Stimulated activated memory B cell treated with anti-CD40 and anti-IgM and Interleukin-4, amounts not matched to agents 10 μg/mL and 1 μg/mL and 100 μg/mL, for 72 hours (primary cell): ENCODE measurements at places on chromosomes 3 and 15.

DNA sequence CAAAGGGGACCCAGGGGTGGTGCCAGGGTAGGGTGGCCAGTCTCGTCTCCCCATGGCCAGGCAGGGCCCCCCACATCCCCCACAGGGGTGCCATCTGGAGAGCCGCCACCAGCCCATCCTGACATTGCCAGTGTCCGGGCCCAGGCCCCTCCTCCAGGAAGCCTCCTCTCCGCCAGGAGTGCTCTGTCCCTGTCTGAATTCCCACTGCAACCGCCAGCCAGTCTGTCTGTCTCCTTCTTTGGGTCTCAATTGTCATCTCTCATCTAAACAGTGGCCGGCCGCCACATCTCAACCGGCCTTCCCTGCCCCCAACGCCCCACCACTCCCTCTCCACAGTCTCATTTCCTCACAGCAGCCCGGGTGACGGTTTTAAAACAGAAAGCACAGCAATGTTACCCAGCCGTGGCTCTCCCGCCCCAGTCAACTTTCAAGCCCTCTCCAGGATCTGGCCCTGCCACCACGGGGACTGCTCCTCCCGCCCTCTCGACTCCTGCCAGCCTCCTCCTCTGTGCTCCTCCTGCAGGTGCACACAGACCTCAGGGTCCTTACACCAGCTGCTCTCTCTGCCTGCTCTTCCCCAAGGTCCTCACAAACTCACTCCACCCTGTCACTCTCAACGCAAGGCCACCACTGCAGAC, 57.0 kb downstream of the IQSEC1 start:
- peak; percentile 68 for ATAC-seq

DNA sequence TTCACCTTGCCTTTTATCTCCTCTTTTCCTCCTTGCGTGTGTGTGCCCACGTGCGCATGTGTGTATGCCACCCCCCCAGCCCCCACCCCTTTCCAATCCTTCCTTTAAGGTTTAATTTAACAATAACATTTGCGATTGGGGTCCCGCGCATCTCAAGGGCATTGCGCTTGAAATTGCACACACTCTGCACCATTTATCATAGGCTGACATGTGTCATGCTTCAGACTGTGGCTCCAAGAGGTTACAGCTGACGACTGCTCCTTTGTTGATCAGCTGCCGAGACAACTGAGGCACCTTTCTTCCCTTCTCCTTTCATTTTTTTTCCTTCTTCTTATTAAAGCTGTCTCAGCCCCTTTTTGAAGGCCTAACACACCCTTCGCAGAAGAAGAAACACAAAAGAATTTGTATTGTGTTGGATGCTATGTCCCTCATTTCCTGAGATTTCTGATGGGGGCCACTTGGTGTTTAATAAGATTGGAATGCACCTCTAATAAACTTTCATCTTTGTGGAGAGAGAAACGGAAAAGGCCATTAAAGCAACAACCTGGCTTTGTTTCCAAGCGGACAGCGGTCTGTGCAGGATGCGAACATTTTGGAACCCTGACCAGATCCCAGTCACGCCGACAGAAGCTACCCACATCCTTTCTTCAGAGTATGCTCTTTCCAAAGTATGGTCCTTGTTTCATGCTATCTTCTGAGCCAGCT, 470.1 kb downstream of the MCTP2 start:
- no peak for ATAC-seq

DNA sequence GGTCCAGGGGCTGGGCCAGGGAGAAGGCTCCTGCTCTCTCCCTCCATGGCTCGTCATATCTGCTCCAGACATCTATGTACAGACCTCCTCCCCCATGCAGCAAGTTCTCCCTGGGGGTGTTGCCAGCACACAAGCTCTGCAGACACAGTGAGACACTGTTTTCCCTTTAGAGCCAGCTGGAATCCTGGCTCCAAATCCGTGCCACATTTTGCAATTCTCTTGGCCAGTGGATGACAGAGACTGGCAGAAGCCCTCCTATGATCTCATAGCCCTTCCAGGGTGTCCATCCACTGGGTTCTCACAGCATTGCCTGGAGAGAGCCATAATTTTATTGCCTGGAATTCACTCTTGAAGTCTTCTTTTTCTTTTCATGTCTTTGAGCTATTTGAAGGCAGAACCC, 203.9 kb downstream of the TLE3 start:
- ATAC-seq, result no peak

- no peak for ATAC-seq
Observed at GRCh38 chr3:141625506-141625905, 112.6 kb upstream of the RNF7 start.

- no peak for ATAC-seq
Observed at GRCh38 chr15:29220852-29221251, 48.8 kb downstream of the NSMCE3 start.

DNA sequence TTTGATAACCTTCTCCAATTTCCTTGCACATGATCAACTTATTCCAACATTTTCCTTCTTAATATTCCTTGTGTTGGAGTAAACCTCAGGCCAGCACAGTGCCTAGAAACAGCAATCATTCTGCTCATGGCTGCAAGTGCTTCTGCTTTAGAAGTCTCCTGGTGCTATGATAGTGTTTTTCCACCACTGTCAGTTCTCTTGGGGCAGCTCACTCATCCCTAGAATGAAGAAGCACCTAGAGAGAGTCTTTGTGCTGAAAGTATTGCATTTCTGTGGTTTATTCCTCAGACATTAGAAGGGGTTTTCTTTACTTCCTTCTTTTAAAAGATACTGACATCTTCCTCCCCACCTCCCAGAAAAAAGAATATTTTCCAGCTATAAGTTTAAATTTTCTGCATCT, 183.5 kb downstream of the RYR3 start:
- no peak for ATAC-seq

DNA sequence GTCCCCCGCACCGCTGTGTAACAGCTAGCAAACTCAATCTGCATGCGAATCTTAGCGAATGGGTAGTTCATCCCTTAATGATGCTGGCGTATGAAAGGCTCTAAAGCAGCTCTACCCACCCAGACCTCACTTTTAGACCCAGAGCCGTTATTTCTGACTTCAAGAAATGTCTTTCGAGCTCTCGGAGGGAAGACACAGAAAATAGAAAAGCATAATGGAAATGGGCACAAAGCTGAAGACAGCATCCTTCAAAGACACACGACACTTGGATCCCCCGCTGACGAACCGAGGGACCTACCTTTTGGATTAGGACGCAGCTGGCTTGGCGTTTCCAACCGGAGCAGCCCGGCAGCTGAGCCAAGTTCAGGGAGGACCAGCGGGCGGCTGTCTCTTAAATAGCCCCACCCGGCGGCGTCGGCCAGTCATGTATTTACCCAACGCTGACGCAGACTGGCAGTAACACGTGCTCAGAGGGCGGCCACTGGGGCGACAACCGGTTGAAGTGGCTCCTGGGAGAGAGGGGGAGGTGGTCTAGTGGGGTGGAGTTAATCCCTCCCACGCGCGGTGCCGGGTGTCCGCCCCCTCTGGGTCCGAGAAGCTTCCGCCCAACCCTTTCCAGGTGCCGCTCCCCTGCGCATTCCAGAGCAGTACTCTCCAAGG, 1.5 kb downstream of the CCK start:
- no peak for ATAC-seq

DNA sequence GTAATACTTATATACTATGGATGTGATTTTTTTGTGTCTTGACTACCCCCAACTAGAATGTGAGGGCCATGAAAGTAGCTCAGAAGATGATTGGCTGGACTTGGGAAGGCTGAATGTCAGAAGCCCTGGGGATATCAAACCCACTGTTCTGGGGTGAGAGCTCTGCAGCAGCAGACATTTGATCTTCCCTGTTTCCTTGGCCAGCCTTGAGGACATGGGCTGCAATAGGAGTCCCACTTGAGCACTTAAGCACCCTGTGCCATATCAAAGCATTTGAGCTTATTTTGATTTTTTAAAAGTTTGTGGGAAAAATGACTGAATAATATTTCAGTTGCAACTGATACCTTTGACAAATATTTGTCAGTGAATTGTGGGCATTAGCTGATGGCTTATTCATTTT, 21.7 kb downstream of the GTF2E1 start:
- ATAC-seq, result no peak

- ATAC-seq, result no peak
Observed at GRCh38 chr15:37339856-37340255, 239.5 kb upstream of the MEIS2 start.

DNA sequence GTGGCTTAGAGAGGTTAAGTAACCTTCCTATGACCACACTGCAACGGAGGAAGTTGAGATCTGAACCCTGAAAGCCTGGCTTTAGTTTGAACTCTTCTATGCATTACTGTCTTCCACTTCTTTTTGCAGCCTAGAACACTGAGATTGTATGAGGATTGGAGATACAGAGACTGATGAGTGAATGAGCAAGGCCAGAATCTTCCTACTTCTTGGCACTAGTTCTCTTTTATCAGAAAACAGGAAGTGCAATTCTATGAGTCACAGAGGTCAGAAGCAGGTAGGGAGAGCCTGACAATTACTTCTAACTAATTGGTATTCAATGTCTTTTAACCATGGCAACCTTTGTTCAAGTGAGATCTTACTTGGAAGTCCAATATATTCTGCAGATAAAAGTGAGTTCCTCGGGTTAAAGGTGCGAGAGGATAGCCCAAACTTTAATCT, 219.0 kb downstream of the SHQ1 start:
- ATAC-seq, result peak; percentile 88

DNA sequence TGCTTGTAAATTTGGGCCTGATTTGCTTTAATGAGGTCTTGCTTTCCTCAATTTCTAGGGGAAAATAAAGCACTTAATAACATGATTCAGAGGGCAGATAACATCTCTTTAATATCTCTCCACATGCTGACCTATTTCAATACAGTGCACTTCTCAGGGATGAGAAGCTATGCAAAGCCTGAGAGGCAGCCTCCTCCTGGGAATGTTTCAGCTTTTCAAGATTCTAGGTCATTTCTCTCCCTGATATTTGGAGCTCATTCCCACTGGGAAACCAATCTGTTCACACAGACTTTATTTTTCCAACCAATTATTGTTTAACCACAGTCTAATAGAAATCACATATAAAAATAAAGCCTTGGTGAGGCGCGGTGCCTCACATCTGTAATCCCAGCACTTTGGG, 67.0 kb upstream of the LSAMP start:
- no peak for ATAC-seq

DNA sequence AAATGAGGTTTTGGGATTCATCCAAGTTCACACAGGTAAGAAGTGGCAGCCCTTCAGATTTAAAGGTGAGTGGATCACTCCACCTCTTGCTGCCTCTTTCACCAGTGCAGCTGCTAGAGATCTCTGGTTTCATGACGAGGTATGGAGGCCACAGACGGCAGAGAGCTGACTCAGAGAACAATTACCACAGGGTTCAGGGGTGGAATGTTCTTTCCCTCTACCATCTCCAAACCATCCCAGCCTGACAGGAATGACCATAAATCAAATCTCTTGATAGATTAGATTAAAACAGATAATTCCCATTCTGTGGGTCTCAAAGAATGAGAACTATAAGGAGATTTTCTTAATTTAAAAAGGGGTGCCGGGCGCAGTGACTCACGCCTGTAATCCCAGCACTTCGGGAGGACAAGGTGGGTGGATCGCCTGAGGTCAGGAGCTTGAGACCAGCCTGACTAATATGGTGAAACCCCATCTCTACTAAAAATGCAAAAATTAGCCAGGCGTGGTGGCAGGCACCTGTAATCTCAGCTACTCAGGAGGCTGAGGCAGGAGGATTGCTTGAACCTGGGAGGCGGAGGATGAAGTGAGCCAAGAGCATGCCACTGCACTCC, 174.2 kb upstream of the ATP11B start:
- ATAC-seq, result no peak

- ATAC-seq, result no peak
Observed at GRCh38 chr15:81751816-81752545, 293.8 kb downstream of the MEX3B start.

DNA sequence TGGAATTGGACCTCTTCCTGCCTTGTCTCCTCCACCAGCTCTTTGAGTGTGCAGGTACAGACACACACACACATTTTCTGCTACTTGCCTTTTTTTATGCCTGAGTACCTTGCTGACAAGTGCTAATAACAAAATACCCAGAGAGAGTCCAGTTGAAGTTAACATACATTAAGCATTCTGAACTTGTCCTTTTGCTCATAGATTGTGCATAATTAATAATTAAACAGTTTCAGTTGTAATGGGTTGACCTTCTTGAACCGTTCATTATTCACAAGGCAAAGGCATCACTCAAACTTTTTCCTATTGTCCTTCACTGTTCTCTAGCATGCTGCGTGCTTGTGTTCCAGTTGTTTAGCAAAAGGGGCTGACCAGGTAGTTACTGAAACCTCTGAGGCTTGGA, 59.6 kb upstream of the SKOR1 start:
- ATAC-seq, result no peak

DNA sequence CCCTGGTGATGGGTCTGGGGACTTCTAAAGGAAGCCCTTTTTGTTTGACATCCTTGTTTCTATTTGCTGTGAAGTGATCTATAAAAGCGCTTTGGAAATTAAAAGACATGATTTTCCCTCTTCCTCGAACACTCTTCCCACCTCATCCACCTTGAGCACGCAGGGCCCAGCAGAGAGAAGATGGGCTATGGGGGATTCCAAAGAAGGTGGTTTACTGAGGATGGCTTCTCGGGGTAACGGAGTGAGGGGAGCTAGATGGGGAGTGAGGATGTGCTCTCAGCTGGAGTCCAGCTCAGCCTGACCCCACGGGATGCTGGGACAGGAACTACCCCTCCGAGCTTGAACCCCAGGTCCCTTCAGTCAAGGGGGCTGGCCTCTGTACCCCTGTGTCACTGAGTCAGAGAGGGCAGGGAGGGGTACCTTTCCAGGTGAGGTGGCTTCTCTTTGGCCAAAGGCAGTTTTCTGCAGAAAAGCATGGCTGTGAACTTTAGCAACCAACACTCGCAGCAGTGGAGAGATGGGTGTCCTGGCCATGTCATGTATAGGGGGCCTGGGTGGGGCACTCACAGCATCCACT, 180.7 kb upstream of the SMAD3 start:
- no peak for ATAC-seq

DNA sequence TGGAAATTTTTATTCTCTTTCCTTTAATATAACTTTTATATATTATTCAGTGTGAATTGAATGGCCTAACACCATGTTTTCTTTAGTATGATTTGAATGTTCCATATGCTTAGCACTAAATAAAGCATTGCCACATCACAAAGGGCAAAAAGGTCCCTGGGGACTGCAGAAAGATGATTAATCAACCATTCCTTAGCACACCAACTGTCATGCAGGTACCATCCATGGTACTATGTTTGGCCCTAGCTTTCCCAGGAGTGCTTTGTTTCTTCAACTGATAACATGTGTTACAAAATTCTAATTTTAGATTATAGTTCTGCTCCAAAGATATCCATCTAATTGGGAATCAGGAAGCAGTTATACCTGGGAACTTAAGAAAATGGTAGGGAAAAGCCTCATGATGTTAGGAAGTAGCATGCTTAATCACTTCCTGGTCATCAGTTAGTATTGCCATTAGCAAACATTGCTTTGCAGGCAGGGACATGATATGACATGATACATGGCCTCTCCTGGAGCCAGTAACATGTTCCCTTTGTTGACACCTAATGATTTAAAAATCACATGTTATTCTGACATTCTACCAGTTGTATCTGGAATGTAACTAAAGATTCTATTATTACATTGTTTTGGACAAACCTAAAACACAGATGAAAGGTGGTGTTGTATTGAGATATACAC, 712.6 kb upstream of the GBE1 start:
- ATAC-seq, result no peak
